ENCODE measurements at places on chromosomes 2 and 18.

DNA sequence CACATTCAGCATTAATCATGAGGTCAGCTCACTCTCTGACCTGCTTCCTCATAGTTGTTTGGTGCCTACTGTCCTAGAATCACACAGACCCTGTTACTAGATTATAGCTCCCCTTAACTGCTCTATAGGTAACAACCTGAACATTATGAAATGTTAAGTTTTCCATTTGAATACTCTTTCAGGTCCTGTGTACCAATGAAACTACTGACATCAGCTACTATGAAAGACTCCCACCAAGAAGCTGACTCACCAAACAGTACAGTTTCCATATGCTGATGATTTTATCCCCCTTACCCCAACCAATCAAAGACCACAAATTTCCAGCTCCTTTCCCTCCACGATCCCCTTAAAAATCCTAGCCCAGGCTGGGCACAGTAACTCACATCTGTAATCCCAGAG is 56.3 kb downstream of the SRBD1 start:
- no peak for DNase-seq

DNA sequence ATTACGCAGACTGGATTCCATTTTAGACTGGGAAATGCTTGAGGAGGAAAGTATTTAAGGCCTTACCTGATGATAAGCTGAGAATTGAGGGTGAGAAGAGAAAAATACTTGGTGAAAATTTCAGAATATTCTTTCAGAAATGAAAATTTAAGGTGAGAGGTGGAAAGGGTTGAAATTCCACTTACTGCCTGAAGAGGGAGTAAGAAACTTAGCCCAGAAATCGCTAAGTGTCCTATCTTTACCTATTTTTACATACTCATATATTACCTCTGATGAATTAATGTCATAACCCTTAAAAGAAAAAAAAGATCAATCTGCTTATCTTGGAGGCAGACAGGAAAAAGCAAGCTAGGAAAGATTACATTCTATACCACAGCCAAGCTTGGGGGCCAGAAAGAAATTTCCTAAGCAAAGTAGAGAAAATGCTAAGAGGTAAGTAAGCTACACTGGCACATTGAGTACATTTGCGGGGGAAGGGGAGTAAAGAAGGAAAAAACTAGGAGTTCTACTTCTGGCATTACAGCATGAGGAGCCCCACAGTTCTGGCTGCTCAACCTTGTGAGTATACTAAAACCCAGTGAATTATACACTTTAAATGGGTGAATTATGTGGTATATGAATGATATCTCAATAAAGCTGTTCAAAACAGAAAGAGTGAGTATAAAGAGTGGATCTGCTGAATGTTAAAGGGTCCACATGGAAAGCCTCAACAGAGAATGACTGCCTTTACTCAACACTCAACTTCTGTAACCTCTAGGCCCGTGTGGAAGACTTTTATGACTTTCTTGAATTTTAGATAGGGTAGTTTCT is 33.8 kb downstream of the SMC6 start:
- DNase-seq: peak; percentile 54

DNA sequence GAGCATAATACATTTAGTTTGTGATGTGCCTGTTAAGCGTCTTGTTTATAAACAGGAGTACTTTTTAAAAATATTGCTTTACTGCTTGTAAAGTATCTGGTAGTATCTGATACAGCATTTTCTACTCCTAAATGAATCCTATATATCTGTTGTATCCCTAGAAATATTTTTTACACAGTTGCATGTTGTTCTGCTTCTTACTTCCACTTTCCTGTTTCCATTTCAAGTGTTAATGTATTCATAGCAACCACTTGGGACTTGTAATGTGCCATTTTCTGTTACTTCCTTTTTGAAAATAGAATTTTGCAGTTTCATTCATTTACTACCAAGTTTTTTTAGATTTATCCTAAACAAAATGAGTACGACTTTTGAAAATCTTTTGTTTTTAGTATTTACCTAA is 24.9 kb downstream of the CCNT2 start:
- peak; percentile 78 for DNase-seq

GRCh38 chr2:180058993-180059392 is 51.9 kb upstream of the CWC22 start:
- DNase-seq: no peak

DNA sequence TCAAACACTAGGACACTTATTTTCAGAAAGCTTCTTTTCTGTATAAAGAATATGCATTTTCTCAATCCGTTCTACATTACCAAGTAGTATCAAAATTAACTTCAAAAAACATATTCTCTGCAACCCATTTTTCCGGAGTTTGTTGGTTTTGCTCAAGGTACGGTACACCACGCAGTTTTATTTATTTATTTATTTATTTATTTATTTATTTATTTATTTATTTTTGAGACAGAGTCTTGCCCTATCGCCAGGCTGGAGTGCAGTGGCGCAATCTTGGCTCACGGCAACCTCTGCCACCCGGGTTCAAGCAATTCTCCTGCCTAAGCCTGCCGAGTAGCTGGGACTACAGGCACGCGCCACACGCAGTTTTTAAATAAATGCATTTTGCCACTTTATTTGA is 900.3 kb downstream of the CBLN2 start:
- no peak for DNase-seq

- peak; percentile 91 for DNase-seq
Measured at GRCh38 chr2:187547353-187547979, 6.8 kb downstream of the TFPI start.

GRCh38 chr2:73105511-73105971 is 7.2 kb downstream of the RAB11FIP5 start:
- DNase-seq: no peak

GRCh38 chr2:74708296-74708695 is 54.2 kb downstream of the SEMA4F start:
- DNase-seq: peak; percentile 72

DNA sequence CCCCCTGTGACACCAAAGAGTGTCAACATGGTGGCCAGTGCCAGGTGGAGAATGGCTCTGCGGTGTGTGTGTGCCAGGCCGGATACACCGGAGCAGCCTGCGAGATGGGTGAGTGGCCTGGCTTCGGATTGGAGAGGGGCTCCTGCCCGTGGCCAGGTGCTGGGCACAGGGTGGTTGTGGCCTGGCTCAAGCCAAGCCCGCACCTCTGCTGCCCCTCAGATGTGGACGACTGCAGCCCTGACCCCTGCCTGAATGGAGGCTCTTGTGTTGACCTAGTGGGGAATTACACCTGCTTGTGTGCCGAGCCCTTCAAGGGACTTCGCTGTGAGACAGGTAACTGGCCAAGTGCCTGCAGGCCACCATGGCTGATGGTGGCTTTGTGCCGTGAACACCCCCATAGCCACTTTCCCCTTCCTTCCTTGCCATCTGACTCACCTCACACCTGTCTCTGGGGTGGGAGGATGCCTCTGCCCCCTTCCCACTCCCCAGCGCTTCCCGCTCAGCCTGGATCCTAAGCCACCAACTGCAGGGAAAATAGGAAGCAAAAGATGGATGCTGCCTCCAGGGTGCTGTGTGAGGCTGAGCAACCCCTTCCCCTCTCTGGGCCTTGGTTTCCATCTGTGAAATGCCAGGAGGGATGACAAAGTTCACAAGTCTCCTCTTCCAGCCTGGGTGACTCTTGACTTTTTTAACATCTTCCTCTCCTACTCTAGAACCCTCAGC is 41.8 kb downstream of the SNED1 start:
- no peak for DNase-seq

DNA sequence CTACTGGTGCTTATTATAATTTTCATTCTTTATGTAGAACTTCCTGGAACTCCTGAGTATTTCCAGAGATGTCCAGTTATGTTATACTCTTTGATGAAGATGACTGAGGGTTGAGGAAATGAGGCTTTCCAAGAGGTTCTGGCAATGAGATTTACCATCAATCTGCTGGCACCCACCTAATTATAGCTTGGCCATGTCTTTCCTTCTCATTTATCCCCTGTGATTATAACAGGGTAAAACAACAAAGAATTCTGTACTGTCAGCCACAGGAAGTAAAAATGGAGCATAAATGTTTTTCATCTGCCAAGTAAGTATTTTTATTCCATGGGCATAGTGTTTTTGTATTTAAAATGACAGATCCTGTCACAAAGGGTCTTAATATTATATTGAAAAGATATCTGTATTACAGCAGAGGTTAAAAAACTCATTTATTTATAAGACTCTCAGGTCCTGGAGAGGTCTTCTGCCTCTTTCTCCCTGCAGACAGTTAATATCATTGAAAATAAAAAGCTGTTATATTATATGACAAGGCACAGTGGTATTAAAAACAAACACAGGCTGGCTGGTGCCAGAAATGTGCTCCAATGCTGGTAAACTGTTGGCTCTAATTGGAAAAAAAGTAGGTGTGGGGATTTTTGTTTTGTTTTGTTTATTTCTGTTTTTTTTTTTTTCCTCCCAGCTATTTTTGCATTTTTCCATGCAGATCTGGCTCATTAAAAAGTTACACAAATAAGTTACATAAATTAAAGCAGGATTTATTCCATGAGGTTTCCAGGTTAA is 1764.1 kb upstream of the CELF4 start:
- DNase-seq: no peak

- DNase-seq: no peak
Measured at GRCh38 chr2:20231159-20231558, 6.2 kb upstream of the SDC1 start.

GRCh38 chr2:104658904-104659591 is 194.9 kb upstream of the POU3F3 start:
- peak; percentile 46 for DNase-seq

GRCh38 chr2:72214429-72215143 is 66.9 kb upstream of the CYP26B1 start:
- DNase-seq: no peak

- DNase-seq: peak; percentile 16
Measured at GRCh38 chr2:10818984-10819383, 6.4 kb upstream of the PDIA6 start.

DNA sequence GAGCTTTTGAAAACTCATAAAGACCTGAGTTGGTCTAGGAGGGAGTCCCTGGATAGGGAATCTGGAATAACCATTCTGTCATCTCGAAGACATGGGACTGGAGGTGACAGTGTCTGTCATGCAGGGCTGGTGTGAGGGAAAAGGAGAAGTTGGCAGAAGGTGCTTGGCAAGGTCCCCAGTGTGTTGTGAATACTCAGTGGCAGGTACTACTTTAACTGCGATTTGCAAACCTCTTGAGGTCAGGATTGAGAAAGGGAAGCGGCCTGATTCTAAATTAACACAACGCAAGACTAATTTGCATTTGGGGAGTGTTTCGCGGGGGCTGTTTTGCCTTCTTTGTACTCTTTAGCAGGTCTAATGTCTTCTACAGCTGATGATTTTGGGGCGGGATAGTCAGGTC is 77.0 kb upstream of the TMEM200C start:
- no peak for DNase-seq

DNA sequence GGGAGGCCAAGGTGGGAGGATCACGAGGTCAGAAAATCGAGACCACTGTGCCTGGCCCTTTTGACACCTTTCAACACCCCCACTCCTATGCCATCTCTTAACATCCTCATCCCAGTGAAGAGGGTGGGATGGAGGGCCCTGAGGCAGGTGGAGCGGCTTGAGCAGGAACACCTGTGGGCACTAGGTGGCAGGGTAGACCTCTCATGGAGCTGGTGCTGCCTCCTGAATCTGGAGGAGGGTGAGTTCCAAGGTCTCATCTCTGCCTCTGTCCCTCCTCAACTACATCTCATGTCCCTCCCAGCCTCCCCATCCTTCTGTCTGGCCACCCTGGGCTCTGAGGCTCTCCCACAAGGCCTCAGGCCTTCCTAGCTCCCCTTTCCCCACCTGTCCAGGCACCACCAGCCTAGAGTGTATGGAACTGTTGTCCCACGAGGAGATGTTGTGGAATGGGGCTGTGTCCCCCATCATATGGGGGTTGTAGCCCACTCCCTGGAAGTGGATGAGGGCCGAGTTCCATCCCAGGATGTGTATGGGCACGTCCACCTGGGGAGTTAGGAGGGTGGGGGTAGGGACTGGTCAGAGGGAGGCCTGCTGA is 17.0 kb upstream of the CRYBA2 start:
- no peak for DNase-seq

GRCh38 chr2:215917953-215918620 is 95.3 kb downstream of the MREG start:
- DNase-seq: peak; percentile 63

GRCh38 chr18:37667836-37668235 is 102.2 kb upstream of the CELF4 start:
- no peak for DNase-seq

GRCh38 chr2:218290316-218291261 is 1.7 kb downstream of the TMBIM1 start:
- DNase-seq: peak; percentile 47

- DNase-seq: peak; percentile 92
Measured at GRCh38 chr18:10261344-10262276, 192.8 kb upstream of the APCDD1 start.

DNA sequence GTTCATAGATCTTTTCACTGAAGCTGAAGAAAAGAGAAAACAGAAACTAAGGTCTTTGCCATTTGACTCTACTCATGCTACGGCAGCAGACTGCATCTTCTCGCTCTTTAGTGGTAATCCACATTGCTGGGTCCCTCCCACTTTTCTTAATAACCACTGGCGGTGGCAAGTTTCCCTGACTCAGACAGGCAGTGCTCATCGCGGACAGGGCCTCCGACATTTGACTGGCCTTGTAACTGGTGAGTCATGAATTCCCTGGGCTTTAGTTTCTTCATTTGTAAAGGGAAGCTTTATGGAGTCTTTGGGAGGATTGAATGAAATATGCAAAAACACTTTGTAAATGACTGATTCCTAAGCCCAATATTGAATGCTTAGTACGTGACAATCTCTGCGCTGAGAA is 238.2 kb upstream of the RBBP8 start:
- DNase-seq: no peak

- DNase-seq: peak; percentile 79
Measured at GRCh38 chr2:191607096-191607495, 70.8 kb upstream of the NABP1 start.

GRCh38 chr2:64914735-64915509 is 74.3 kb upstream of the SLC1A4 start:
- no peak for DNase-seq

GRCh38 chr2:37013315-37013641 is 46.9 kb upstream of the STRN start:
- DNase-seq: no peak

DNA sequence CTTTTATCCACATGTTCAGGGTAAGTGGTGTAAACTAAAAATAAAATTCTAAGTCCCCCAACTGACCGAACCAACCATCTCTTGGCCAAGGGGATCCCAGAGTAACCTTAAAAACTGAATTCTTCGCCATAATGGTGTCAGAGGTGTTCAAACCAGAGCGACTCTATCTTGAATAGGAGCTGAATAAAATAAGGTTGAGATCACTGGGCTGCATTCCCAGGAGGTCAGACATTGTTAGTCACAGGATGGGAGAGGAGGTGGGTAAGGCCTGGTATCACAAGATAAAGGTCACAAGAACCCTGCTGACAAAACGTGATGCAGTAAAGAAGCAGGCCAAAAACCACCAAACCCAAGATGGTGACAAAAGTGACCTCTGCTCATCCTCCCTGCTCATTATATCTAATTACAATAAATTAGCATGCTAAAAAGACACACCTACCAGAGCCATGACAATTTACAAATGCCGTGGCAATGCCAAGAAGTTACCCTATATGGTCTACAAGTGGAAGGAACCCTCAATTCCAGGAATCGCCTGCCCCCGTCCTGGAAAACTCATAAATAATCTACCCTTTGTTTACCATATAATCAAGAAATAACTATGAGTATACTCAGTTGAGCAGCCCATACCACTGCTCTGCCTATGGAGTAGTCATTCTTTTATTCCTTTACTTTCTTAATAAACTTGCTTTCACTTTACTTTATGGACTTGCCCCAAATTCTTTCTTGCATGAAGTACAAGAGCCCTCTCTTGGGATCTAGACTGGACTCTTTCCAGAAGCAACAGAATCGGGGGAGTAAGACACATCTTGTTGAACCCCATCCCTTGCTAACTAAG is 302.4 kb downstream of the STK39 start:
- DNase-seq: no peak

Data from suppressor macrophage (primary cell).